ENCODE measurements at places on chromosomes 1 and 21.

DNA sequence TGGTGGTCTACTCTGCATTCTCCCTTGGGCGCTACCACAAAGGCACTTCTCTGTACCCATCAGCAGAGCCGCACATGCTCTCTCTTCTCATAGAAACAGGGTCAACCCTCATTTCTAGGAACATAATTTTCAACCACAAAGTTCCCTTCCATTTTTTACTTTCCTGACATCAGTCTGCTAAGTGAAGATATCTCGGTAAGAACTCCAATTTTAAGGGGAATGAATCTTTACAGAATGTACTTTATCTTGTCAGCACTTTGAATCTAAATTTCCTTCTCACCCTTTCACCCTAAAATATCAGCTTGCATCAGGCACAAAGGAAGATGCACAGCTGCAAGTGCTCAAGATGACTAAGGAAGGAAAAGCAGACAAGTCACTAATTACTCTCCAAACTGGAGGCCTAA lies 545.9 kb downstream of the SMYD3 start:
- no peak for DNase-seq

GRCh38 chr1:165910764-165911421 lies 83.5 kb downstream of the UCK2 start:
- DNase-seq: no peak

DNA sequence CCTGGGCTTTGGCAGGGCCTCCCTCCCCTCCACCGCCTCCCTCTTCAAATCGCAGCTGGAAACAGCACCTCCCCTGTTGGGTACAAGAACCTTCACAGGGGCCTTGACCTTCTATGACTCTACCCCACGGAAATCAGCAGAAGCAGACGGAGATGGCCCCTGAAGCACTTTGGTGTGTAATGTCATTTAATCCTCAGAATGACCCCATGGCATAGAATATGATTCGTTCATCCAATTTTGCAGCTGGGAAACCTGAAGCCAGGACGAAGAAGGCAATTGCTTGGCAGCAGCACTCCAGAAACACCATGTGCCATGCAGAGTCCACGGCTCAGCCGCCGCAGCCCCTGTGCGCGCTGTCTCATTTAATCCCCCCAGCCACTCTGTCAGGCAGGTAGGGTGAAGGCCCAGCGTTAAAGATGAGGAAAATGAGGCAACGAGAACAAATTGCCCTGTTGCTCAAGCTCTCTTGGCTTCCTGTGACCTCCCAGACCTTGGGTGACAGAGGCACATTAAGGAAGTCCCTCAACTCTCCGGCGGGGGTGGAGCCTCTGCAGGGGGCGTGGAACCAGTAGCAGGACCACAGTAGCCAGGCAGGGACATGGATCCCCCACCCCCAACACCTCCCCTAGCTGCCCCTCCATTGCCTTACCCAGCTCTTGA lies 25.8 kb upstream of the LAPTM5 start:
- no peak for DNase-seq

- DNase-seq: peak; percentile 27
Measured at GRCh38 chr1:235954306-235955283, 87.9 kb upstream of the LYST start.

GRCh38 chr1:14138687-14139086 lies 438.7 kb downstream of the PRDM2 start:
- no peak for DNase-seq

GRCh38 chr1:97870589-97870988 lies 50.2 kb downstream of the DPYD start:
- no peak for DNase-seq

DNA sequence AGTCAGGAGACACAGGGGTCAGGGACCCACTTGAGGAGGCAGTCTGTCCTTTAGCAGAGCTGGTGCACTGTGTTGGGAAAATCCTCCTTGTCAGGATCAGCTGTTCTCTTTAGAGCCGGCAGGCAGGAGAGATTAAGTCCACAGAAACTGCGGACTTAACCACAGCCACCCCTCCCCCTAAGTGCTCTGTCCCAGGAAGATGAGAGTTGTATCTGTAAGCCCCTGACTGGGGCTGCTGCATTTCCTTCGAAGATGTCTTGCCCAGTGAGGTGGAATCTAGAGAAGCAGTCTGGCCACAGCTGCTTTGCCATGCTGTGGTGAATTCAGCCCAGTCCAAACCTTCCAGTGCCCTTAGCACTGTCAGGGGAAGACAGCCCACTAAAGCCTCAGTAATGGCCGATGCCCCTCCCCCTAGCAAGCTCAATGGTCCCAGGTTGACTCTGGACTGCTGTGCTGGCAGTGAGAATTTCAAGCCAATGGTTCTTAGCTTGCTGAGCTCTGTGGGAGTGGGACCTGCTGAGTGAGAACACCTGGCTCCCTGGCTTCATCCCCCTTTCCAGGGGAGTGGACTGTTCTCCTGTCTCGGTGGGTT lies 172.8 kb downstream of the ST6GALNAC3 start:
- DNase-seq: no peak

DNA sequence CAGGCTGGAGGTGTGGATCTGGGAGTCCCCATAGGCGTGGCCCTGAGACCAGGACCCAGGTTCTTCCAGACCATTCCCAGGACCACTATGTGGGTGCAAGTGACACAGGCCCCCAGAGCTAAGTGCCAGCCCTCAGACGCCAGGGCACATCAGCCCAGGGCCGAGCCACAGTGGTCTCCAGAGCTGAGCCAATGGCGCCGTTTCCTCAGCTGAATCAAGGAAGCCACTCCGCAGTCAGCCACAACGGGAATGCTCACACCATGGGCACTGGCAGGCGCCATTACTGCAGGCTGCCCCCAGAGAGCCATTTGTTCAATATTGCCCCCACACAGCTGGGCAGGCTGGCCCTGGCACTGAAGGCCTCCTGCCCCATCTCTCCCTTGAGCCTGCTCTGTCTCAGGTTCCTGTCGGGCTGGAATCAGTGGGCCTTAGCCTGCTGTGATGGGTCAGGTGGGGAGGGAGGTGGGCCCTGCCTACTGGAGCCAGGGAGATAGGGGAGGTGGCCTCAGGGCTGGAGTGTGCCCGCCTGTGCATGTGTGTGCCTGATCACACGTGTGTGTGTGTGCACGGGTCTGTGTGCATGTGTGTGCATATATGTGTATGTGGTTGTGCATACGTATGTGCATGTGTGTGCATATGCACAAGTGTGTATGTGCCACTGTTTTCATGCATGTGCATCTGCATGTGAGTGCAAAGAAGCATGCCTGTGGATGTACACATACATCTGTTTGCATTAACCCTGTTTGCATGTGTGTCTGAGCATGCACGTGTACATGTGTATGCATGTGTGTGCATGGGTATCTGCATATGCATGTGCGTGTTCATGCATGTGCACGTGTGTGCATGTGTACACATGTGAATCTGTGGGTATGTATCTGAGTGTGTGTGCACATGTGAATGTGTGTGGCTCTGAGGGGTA lies 6.1 kb downstream of the GJC2 start:
- no peak for DNase-seq

DNA sequence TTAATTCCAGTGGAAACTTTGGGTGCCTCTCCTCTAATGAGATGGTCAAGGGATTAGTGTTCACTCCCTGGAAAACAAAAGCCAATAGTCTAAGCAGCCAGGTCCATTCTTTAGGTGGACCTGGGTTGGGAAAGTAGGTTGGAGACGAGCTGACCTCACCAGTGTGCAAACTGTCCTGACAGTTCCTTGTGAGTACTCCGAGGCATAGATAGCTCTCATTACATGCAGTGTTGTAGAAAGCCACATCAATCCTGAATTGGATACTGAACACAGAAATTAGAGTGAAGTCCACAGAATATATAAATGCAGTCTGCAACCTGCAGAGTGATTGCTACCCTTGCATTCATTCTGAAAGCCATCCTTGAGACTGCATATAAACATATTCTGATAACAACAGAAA lies 675.1 kb upstream of the CXADR start:
- DNase-seq: no peak

GRCh38 chr1:212620293-212620692 lies 11.7 kb downstream of the ATF3 start:
- no peak for DNase-seq

GRCh38 chr1:68178821-68179490 lies 53.4 kb downstream of the WLS start:
- DNase-seq: no peak

DNA sequence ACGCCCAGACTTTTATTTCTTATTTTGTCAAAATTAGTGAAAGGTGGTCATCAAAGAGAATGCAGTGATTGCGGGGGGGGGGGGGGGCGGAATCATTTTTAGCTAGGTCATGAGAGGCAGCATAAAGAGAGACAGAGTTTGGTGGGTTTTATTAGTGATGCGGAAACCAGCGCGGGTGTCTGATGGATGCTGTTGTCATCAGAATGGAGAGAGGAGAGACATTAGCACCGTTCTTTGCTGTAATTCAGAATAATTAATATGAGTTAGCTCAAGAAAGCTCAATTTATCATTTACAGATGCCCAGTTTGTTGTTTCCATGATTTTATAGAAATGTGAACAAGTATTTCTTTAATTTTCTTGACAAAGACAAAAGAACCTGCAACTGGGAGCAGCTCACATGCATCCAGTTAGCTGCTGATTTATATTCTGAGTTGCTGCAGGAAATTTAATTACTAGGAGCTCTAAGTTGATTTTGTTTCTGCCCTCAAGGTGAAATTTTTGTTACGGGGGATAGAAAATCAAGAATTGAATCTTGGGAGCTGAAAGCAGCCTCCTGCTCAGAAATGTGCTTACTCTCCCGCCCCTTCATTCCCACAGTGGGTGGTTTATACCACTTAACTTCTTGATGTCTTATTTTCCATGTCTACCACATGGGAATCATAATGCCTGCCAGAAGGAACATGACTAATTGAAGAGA lies 133.4 kb upstream of the MAP1LC3C start:
- no peak for DNase-seq

DNA sequence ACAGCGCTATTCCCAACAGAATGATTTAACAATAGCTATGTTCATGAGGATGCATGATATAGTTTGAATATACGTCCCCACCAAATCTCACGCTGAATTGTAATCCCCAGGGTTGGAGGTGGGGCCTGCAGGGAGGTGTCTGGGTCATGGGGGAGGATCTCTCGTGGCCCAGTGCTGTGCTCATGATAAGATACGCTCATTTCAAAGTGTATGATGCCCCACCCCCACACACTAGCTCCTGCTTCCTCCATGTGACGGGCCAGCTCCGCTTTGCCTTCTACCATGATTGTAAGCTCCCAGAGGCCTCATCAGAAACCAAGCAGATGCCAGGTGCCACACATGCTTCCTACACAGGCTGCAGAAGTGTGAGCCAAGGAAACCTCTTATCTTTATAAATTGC lies 93.6 kb downstream of the SMYD3 start:
- DNase-seq: no peak

DNA sequence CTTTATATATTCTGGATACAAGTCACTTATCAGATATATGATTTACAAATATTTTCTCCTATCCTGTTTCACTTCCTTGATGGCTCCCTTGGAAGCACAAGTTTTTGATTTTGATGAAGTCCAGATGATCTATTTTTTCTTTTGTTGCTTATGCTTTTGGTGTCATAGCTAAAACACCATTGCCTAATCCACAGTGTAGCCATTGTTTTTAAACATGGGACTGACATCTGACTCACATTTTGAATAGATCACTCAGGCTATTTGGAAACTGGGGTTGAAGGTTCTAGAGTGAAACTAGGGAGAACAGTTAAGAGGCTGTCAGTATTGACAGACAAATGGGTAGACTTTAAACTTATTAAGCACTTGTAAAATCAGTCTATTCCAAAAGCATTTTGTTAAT lies 16.6 kb downstream of the AK4 start:
- DNase-seq: no peak

DNA sequence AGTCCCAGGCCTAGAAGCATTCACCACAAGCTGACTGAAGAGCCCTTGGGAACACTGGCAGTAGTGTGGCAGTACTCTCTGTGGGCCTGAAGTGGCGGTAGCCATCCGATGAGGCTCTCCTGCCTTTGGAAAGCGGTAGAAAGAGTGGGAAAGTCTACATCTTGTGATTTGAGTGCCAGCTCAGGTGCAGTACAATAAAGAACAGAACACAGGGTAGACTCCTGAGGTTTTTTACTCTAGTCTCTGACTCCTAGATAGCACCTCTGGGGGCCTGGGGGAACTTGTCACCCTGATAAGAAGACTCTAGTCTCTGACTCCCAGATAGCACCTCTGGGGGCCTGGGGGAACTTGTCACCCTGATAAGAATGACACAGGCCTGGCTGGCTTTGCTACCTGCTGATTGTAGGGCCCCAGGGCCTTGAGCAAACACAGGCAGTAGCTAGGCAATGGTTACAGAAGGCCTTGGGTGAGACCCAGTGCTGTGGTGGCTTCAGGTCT lies 18.0 kb upstream of the IL20 start:
- DNase-seq: no peak

- no peak for DNase-seq
Measured at GRCh38 chr1:66397192-66397591, 136.8 kb upstream of the SGIP1 start.

GRCh38 chr1:169044296-169044695 lies 62.2 kb upstream of the ATP1B1 start:
- peak; percentile 10 for DNase-seq

GRCh38 chr1:25338986-25339385 lies 852 bp downstream of the TMEM50A start:
- no peak for DNase-seq

- DNase-seq: no peak
Measured at GRCh38 chr1:182293119-182293589, 98.4 kb downstream of the GLUL start.

DNA sequence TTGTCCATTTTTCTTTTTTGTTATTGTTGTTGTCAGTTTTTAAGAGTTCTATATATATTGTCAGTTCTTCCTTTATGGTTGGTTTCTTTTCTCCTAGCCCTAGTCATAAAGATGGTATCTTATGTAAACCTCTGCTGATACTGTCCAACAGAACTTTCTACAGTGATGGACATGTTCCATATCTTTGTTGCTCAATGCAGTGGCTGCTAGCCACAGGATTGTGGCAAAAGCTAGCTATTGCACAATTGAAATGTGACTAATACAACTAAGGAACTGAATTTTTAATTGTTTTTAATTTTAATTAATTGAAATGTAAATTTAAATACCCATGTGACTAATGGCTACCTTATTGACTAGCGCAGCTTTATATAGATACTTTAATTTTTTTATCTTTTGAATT lies 411.8 kb upstream of the PTBP2 start:
- no peak for DNase-seq

GRCh38 chr21:26365849-26366248 lies 195.3 kb upstream of the APP start:
- no peak for DNase-seq

GRCh38 chr1:191025896-191026642 lies 548.4 kb upstream of the BRINP3 start:
- no peak for DNase-seq
